ENCODE measurements at places on chromosomes 3 and 15. TPM values are rescaled to one million over a fixed set of nuclear protein-coding genes. Genes with fewer than 3 reads are reported as not detected.

Gene HACD3
- polyA plus RNA-seq, result 41.4 TPM

Gene PLA2G4F
- polyA plus RNA-seq, result 0.35 TPM

Gene ASB14
- 1.1 TPM for polyA plus RNA-seq

Gene DOCK3
- 0.14 TPM for polyA plus RNA-seq

Gene MST1
- polyA plus RNA-seq, result 16.7 TPM

Gene FAH
- 16.9 TPM for polyA plus RNA-seq

Gene ARRDC4
- polyA plus RNA-seq, result 13.7 TPM

Gene ADPRH
- 10.4 TPM for polyA plus RNA-seq

Gene SEMA3G
- 18.7 TPM for polyA plus RNA-seq

All from hindlimb muscle (tissue), 1 donor.